IPS DF 6.9 (cell line): ENCODE measurements at places on chromosomes 1 and 21.

- H3K27ac ChIP-seq: no peak overlapping the region
- no peak for DNase-seq
- H3K27me3 ChIP-seq: no peaks in the 10 kb centered on the region; the same call in 1 of the 2 replicates
- peak overlapping the region; percentile 76 for H3K4me3 ChIP-seq
- H3K4me1 ChIP-seq: peaks cover 2% of the 10 kb centered on the region; the same call in 1 of the 2 replicates
Observed at GRCh38 chr1:18955441-18956192, 859 bp downstream of the IFFO2 start.

GRCh38 chr1:71413441-71414175, 332.8 kb upstream of the ZRANB2 start:
- no peak for DNase-seq
- no peak overlapping the region for H3K4me3 ChIP-seq
- no peaks in the 10 kb centered on the region for H3K36me3 ChIP-seq
- H3K27ac ChIP-seq: no peak overlapping the region
- H3K27me3 ChIP-seq: no peaks in the 10 kb centered on the region

GRCh38 chr1:38917337-38917736, 24.3 kb downstream of the RHBDL2 start:
- H3K27ac ChIP-seq: no peak overlapping the region
- H3K27me3 ChIP-seq: no peaks in the 10 kb centered on the region
- 0 out of 2 replicates have a peak, but pooled peaks cover 1% of the 10 kb centered on the region for H3K4me1 ChIP-seq
- no peaks in the 10 kb centered on the region for H3K36me3 ChIP-seq
- no peak overlapping the region for H3K4me3 ChIP-seq
- DNase-seq: no peak

DNA sequence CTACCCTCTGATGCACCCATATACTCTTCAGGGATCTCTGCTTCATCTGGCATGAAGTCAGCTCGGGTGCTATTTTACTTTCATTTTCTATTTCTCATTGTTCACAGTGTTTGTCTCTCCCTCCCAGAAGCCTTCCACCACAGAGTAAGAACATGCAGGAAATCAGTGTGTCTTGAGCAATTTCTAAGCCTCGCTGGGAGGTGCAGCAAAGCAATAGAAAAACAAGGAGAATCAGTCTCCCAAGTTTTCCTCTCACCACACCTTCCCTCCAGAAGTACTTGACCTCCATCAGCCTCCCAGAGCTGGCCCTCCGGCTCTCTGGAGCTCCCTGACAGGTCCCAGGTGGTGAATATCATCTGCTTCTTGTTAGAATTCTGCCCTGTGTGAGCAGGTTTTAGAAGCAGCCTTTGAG, 594.7 kb upstream of the CAMK1G start:
- H3K36me3 ChIP-seq: no peaks in the 10 kb centered on the region
- no peaks in the 10 kb centered on the region for H3K27me3 ChIP-seq
- no peaks in the 10 kb centered on the region for H3K4me1 ChIP-seq

GRCh38 chr1:38908821-38909220, 27.4 kb upstream of the GJA9 start:
- H3K27me3 ChIP-seq: no peaks in the 10 kb centered on the region; the same call in 1 of the 2 replicates
- no peaks in the 10 kb centered on the region for H3K4me1 ChIP-seq
- H3K27ac ChIP-seq: no peak overlapping the region

DNA sequence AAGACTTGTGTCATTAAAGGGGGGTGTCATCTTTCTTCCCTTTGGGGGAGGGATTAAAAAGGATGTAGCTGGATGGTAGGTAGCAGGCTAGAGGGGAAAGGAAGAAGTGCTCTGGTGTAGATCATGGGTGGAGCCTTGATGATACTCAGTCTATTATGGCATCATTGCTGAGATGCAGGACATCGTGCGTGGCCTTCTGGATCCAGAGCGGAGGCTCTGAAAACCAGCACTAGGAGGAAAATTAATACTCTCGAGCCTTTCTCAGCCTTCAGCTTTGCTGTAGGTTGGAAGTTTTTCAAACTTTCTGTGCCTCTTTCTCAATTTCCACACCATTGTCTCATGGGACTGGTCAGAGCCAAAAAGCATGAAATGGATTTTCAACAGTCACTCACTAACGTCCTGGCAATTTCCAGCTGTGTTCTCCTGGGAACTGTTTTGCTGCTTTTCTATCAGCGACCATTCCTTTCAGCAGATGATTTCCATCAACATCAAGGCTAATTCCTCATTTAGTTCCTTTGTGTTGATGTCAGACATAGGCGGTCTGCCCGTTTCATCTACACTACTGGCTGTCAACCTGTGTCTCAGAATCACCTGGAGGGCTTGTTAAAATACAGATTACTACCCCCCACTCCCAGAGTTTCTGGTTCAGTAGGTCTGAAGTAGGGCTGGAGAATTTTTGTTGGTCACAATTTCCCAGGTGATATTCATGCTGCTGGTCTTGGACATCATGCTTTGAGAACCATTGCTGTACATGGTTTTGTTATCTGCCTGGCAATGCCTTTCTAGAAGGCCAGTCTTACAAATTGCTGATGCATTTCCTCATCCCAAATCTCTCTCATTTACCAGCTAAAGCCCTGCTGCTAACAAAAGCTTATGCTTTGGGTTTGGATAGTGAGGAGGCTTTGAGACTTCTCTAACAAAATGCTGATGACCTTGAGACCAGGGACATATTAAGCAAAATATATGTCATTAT, 7.7 kb downstream of the CACNA1E start:
- no peak overlapping the region for H3K27ac ChIP-seq
- peaks cover 4% of the 10 kb centered on the region; the same call in 1 of the 2 replicates for H3K27me3 ChIP-seq
- DNase-seq: no peak
- H3K4me3 ChIP-seq: no peak overlapping the region
- no peaks in the 10 kb centered on the region for H3K36me3 ChIP-seq

- H3K36me3 ChIP-seq: no peaks in the 10 kb centered on the region
- H3K4me1 ChIP-seq: peaks cover 4% of the 10 kb centered on the region
- H3K27me3 ChIP-seq: no peaks in the 10 kb centered on the region
- no peak overlapping the region for H3K4me3 ChIP-seq
- H3K27ac ChIP-seq: no peak overlapping the region
Observed at GRCh38 chr1:27513528-27513927, 23.6 kb upstream of the WASF2 start.

DNA sequence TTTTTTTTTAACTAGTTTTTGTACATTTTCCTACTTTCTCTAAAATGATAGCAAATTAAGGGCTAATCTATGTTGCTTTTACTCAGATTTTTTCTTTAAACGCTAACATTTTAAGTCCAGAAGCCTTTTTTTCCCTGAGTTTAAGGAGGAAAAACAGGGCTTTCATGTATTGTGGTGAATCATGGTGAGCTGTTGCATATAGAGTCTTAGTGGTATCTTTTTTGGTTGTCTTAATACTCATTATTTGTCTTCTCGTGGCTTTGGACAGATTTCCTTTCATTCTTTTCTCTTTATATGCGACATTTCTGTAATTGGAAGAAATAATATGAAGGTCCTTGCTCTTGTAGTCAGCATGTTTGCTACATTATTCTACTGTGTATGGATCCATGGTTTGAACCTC, 1015.6 kb downstream of the PLA2G4A start:
- H3K4me3 ChIP-seq: no peak overlapping the region
- no peak overlapping the region for H3K27ac ChIP-seq
- no peaks in the 10 kb centered on the region for H3K36me3 ChIP-seq
- H3K27me3 ChIP-seq: no peaks in the 10 kb centered on the region
- DNase-seq: no peak

- no peak overlapping the region for H3K4me3 ChIP-seq
- H3K27me3 ChIP-seq: no peaks in the 10 kb centered on the region
- no peak overlapping the region for H3K27ac ChIP-seq
- no peaks in the 10 kb centered on the region for H3K36me3 ChIP-seq
Observed at GRCh38 chr1:236702791-236703394, 16.6 kb downstream of the ACTN2 start.
